ENCODE measurements at places on chromosomes 6 and 20.

- DNase-seq: no peak
Measured at GRCh38 chr6:125253881-125254280, 47.9 kb downstream of the HDDC2 start.

GRCh38 chr20:34537651-34538050, 20.9 kb upstream of the MAP1LC3A start:
- no peak for DNase-seq

DNA sequence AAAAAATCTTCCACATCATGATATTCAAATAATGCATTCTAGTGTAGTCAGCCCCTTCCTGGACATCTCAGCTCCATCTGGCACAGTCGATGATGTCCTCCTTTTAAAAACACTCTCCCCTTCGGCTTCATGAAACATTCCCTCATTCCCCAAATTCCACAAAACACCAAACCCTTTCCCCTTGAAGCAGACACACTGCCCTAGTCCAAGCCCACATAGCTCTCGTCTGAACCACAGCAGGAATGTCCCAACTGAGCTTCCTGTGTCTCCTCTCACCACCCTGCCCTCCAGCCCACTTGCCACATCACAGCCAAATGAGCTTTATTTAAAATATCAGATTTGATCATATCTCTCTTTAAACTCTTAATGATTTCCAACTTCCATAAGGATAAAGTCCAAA, 106.4 kb upstream of the CARMIL1 start:
- DNase-seq: no peak

DNA sequence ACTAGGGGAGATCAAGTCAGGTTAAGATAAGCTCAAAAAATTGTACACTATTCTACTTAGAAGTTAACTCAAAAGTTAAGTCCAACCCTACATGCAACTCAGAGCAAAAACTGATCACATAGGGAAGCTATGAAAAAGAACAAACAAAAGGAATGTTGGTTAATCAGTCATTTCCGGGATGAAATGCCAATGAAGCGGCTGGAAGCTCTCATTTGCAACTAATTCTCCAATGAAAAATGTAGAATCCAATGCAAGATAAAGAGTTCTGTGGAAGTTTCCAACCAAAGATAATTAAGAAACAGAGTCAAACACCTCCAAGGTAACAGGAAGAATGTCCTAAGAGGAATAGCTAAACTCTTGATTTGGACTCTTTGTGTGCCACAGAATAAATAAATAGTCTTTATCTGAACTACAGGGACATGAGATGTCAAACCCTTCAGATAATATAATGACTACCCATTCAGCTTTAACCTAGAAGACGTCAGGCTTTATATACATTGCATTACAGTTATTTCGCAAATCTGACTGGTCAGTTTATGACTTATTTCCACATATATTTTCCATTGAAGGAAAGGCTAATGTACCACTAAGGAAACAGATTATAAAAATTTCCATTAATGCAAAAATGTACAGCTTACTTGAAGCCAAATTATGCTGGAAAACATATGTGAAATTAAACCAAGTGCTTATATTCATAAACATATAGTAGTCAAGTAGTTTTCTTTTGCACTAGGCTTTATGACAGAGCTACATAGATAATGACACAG, 48.0 kb upstream of the DST start:
- DNase-seq: no peak

GRCh38 chr20:13910492-13910891, 79.9 kb downstream of the SEL1L2 start:
- no peak for DNase-seq

Measured in ureter (tissue), 1 donor.